ENCODE measurements at places on chromosomes 7 and 10.

- no peak for DNase-seq
Measured at GRCh38 chr10:28137907-28138880, 139.3 kb upstream of the ODAD2 start.

DNA sequence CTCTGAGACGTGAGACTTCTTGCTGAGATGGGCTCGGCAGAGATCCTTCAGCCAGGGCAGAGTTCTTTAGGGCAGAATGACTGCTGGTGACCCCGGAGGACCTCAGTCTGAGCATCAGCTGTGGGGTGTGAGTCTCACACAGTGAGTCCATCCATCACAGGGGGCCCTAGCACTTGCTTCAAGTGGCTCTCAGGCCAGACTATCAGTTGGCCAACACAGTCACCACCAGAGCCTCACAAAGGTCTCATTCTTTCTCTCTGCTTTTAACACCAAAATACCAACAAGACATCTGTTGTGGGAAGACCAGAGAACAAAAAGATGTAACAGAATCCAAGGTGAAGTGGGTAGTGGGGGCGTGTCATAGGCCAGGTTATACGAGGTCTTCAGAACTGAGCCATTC lies 345.6 kb upstream of the NRP1 start:
- DNase-seq: no peak

DNA sequence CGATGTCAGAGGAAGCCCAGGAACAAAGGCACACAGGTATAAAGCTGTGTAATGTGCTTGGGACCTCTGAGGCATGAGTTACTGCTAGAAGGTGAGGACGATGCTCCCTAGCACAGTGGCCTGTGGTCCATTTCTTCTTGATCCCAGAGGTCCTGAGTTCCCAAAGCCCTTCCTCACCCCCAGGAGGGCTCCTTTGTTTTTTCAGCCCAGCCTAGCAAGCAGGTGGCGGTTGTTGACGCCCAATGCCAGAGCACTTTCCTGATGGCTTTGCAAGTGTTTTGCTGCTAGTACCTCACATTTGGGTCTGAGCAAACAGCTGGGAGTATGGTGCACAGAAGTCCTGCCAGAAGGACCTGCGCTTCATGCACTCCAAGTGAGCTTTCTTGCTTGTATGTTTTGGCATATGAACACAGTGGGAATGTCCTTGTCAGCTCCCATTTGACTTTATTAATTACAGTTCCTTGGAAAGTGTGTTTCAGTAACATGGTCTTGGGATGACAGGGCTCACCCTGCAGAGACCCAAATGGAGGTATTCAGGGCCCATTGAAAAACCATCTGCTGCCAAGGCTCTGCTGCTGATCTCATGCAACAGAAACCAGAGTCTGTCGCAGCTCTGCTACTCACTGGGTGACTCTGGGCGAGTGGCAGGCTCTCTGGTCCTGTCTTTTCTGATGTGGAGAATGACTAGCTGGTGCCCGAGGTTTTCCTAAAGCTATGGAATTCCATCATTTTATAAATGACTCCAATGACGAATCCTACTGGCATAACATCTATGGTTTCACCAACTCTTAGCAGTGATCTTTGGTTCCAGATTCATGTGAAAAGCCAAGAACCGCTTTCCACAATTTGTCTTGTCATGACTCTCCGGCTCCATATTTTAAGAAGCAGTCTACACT lies 134.9 kb downstream of the ARID5B start:
- no peak for DNase-seq

- DNase-seq: peak; percentile 83
Measured at GRCh38 chr7:143416565-143417149, 8.0 kb upstream of the EPHA1 start.

- DNase-seq: no peak
Measured at GRCh38 chr10:131660427-131660826, 240.4 kb upstream of the PPP2R2D start.

- no peak for DNase-seq
Measured at GRCh38 chr7:37282927-37283326, 165.7 kb downstream of the ELMO1 start.

DNA sequence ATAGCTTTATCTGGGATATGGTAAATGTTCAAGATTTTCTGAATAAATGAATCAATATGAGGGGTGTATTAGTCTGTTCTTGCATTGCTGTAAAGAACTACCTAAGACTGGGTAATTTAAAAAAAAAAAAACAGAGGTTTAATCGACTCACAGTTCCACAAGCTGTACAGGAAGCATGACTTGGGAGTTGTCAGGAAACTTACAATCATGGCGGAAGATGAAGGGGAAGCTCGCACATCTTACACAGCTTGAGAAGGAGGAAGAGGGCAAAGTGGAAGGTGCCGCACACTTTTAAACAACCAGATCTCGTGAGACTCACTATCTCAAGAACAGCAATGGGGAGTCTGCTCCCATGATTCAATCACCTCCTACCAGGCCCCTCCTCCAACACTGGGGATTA lies 32.5 kb upstream of the OTUD1 start:
- DNase-seq: no peak

DNA sequence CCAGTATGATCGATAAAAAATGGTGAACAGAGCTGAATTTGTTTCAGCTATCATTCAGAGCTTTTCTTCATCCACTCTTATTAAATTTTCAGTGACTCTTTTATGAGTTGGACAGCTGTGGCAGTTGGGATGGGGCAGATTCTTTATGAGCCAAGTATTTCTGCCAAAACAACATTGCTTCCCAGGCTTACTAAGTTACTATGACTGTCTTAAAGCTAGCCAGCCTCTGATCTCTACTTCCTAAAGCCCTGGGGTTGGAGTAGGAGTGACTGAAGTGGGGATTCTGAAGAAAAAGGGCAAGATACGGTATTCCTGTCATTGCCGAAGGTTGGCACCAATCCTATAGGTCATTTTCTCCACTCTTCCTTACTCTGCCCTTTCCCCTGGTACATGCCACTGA lies 12.7 kb downstream of the RPP30 start:
- DNase-seq: no peak

- no peak for DNase-seq
Measured at GRCh38 chr7:46847126-46847525, 734.8 kb downstream of the TNS3 start.

DNA sequence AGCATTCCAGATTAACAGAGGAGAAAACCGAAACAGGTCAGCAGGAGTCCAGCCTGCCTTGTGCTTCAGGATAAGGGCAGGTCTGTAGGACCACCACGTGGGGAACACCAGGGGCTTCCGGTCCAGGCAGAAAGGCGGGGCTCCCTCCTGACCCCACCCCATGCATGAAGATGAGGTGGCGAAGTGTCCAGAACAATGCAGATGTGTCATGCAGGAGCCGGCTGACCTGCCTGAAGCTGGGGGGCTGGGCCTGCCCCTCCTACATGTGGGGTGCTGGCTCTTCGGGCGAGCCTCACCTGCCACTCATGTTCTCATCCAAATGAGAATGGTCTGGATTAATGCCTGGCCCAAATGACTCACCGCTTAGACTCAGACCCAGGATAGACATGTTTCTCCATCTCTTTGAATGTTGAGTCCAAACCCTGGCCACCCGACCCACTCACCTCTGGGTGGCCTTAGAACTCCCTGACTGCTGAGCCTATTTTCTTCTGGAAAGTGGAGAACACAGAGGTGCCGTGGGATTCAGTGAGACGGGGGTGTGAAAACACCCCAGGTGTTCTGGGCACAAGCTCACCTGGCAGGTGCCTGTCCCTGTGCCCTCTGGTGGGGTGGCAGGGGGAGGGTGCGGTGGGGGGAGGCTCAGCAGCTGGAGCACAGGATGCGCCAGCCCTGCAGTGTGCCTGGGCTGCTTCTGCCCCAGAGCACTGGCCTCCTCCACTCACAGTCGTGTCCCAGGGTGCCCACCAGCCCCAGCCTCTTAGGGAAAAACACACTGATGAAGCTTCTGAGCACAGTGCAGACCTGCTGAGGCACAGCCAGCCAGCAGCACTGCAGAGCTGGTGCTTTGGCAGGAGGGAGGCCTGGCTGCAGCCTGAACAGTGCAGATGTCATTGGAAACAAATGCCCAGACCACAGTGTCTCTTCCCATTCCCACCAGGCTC lies 55.2 kb upstream of the GDF10 start:
- DNase-seq: no peak

DNA sequence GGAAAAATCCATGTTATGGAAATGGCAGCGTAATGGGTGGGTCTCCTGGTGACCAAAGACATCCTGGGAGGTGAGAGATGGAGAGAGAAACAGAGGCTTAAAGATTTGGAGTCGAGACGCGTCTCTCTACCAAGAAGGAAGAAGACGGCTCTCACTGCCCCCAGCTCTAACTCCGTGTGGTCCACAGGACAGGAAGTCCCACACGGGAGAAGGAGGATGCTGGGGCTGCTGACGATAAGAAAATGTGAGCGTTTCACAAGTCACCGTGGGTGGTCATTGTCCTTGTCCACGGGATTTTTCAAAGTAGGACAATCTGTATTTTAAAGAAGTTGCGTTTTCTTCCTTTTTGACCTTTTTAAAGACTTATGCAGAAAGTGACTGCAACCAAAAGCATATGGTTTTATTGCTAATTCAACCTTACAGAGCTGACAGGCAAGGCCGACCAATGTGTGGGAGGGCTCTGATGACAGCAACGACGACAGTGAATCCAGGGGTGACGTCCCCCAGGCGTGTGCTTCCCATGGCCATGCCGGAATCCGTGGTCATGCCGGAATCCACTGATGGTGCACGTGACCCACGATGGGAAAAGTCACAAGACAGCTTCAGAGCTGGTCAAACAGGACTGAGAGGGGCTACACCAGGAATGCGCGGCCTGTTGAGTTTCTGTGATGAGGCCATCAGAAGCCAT lies 341.2 kb downstream of the PTPRN2 start:
- DNase-seq: no peak

- DNase-seq: no peak
Measured at GRCh38 chr10:96263669-96264068, 7.7 kb downstream of the BLNK start.

GRCh38 chr10:75229971-75230370 lies 5.8 kb downstream of the COMTD1 start:
- no peak for DNase-seq

DNA sequence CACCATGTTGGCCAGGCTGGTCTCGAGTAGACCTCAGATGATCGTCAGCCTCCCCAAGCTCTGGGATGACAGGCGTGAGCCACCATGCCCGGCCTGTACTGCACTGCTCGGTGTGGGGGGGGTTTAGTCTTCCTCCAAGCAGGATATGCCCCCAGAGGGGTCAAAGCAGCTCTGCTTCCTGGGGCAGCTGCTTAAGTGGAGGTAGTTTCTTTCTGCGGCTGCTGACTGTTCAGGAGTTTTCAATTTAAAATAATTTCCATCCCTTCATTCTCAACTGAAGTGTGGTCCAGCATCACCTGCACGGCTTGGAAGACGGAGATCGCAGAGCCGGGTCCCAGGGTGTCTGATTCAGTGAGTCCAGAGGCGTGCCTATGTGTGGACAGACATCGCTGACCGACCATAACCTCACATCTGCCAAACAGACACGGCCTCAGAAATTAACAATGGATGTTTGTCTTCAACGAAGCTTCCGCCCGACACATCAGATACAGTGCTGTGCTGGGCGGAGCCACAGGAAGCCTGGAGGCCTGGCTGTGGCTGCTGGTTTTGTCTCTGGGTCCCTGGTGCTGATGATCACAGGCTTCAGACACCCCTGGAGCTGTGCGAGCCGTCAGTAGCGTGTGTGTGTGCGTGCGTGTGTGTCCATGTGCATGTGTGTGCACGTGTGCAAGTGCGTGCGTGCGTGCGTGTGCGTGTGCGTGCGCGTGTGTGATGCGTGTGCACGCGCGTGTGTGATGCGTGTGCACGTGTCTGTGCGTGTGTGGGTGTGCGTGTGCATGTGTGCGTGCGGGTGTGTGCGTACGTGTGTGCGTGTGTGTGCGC lies 226.5 kb upstream of the PITRM1 start:
- no peak for DNase-seq

GRCh38 chr7:101743241-101743994 lies 74.0 kb upstream of the CUX1 start:
- peak; percentile 81 for DNase-seq

DNA sequence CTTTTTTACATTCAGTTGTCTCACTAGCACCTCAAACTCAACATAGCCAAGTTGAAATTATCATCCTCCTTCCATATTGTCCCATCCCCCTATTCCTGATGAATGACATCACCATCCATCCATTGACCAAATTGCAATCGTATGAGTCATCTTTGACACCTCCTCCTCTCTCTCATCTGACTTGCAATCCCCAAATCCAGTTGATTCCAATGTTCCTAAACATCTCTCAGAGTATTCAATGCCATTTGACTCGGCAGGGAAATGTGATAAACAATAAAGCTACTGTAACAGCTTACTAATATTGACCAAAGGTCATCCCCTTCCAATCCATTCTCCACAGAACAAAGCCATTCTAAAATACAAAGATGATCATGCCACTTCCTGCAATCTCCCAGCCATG lies 1047.8 kb downstream of the NRG3 start:
- no peak for DNase-seq

GRCh38 chr7:153521370-153521769 lies 530.8 kb upstream of the DPP6 start:
- no peak for DNase-seq

GRCh38 chr10:126581648-126582046 lies 88.8 kb downstream of the C10orf90 start:
- DNase-seq: no peak

- no peak for DNase-seq
Measured at GRCh38 chr7:142420554-142421362, 162.9 kb upstream of the PRSS58 start.

GRCh38 chr10:81034383-81034782 lies 496.7 kb downstream of the SH2D4B start:
- no peak for DNase-seq

GRCh38 chr10:33120700-33121099 lies 162.7 kb upstream of the ITGB1 start:
- DNase-seq: no peak

DNA sequence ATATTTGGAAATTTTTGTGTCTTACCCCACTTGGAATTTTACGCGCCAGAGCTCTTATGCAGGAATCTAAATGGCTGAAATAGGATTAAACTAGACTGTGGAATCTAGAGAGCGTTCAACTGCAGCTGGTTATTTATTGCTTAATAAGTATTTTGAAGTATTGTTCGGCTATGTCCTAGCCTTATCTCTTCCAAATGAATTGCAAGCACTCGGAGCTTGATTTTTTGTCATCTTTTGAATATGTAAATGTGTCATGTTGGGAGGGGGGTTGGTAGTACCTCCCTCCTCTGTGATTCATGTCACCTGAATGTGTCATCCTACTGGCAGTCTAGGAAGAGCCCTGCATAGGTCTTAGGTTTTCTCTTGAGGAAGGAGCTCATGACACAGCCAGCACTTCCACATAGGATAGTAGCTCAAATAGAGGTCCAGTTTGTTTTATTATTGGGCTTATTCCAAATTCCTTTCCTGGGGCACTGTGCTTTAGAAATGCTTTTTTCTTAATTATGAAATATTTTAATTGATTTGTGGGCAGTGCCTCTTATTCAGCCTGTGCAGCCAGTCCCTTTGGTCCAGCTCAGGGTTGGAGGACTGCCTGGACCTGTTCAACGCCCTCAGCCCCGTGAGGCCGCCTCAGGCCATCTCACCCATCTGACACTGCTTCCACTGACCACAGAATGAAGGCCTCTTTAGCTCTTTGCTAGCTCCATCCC lies 22.5 kb upstream of the TRIL start:
- DNase-seq: no peak

GRCh38 chr7:128000854-128001265 lies 30.4 kb downstream of the LRRC4 start:
- peak; percentile 47 for DNase-seq

Data from GM20000 (cell line).